Hepatic stellate cell (primary cell): ENCODE measurements at places on chromosomes 12 and 14.

DNA sequence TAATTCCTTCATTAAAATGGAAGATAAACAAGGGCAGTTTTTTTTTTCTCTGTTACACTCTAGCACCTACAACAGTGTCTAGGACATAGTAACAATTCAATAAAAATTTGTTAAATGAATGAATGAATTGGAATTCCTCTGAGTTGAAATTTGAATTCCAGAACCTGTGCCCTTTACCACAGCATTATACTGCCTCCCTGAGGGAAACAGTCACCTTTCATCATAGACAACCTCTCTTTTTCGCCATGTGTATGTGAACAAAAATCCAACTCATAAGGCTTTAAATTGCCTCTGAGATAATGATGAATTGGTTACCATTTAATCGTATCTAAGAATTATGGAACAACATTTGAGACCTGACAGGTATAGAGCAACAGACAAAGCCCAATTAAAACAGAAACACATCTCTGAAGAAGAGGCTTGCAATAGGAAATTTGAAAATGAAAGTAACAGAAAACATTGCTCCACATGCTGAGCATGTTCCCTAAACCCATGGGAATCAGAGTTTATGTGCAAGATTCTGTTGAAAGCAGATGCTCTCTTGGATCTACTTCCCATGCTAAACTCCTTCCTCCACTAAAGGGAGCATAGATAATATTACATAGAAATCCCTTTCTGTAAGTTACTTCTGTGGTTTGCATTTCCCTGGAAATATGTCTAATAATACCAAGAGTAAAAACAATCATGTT is 657.8 kb downstream of the GALC start:
- DNase-seq = no peak

DNA sequence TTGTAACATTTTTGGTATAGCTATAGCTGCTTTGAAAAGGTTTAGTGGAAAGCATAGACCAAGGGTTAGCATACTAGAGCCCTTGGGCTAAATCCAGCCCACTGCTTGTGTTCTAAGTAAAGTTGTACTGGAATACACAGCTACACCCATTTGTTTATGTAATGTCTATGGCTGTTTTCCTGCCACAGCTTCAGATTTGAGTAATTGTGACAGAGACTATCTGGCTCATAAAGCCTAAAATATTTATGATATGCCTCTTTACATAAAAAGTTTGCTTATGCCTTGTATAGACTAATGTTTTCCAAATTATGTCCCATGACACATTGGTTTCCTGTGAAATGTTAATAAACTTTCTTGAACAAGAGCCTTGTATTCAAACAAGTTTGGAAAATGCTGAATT is 234.8 kb upstream of the ATP2B1 start:
- no peak for DNase-seq

DNA sequence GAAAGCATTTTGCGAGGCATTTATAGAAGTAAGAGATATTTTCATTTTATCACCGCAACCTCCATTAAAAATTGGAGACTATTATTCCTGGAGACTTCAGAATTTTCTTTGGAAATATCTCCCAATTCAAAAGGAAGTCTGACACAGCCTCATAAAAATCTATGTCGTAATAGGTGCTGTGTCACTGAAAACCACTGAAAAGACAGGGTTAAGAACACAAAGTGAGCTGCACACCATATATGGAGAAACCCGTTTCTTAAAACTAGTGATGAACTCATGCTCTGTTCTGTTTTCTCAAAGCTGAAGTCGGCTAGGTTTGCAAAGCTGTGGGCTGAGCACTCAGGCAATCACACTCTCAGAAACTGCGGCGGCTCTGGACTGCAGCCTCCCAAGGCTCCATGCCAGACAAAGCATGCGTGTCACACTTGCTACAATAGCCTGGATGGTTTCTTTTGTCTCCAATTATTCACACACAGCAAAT is at the start of gene GLIPR1:
Gene GLIPR1, plus strand, starts transcription at position 287 of the 481 bp plus-strand sequence. Its CDS starts 126 bp downstream, at position 413.
- peak; percentile 66 for DNase-seq

GRCh38 chr12:26629864-26630263 is 203.1 kb downstream of the ITPR2 start:
- no peak for DNase-seq

GRCh38 chr12:55814257-55814656 is 3.3 kb downstream of the SARNP start:
- no peak for DNase-seq

DNA sequence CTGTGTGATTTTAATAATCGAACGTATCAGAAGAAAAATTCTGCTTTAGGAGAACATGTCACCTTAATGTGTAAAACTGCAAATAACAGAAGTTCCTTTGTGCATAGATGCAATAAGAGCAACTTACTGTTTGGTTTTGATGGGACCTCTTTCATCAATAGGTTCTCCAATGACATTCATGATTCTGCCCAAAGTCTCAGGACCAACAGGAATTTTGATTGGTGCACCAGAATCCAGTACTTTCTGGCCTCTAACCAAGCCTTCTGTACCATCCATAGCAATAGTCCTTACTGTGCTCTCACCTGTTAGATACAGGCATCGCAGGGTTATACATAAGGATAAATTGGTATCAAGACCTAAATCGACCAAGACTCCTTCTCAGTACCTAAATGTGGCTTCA is 1.1 kb downstream of the ATP5F1B start:
- DNase-seq = peak; percentile 19

- DNase-seq = no peak
Measured at GRCh38 chr14:74140374-74140850, 55.7 kb downstream of the LIN52 start.

DNA sequence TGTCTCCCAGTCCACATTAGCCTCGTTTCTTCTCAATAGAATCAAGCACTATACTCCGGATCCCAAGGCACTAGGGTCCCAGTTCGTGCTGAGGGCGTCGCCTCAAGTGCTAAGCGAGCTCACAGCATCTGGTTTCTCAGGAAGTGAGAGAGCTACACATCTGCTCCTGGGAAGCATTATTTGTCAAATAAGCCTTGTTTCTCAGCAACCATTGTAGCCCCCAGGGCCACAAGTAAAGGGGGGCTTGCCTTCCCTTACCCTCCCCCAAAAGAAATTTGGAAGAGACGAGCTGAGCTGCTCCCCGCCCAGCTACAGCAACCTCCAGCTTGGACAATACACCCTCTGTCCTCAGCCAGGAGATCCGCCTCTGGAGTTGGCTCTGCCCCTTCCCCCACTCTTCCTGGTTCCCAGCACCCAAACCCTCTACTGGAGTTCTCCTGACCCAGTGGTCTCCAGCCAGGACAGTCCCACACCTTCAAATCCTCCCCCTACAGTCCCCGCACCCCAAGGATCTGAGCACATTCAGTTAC is 5.7 kb upstream of the TNS2 start:
- no peak for DNase-seq

GRCh38 chr12:132427174-132427768 is 62.7 kb upstream of the FBRSL1 start:
- DNase-seq = no peak

DNA sequence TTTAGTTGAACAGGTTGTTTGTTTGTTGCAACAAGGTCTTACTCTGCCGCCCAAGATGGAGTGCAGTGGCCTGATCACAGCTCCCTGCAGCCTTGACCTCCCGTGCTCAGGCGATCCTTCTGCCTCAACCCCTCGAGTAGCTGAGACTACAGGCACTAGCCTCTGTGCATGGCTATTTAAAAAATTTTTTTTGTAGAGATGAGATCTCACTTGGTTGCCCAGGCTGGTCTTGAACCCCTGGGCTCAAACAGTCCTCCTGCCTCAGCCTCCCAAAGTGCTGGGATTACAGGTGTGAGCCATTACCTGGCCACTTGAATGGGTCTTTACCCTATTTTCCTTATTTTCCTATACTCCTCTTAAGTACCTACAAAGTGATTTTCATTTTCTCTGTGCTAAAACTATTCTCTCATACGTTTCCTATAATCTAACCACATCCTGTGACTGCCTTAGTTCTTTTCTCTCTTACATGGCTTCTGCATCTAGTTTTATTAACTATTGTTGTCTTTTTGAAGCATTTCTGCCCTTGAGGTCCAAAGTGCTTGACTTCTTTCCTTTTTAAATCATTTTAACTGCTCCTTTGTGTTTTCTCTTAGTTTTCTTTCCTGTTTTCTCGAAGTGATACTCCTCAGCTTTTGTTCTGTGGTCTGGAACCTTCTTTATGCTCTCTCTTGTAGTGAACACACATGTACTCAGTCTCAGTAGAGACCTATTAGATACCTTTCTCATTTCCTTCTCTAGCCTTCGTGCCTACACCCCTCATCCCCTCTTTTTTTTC is 14.1 kb downstream of the GPX2 start:
- no peak for DNase-seq
